H7 (cell line): ENCODE measurements at places on chromosomes 5 and 9. TPM values are rescaled to one million over a fixed set of nuclear protein-coding genes. Genes with fewer than 3 reads are reported as not detected.

GRCh38 chr5:13606051-13606450, 338.4 kb downstream of the DNAH5 start:
- no peak for DNase-seq

The PLAC8L1 gene
- 0.44 and 0.59 TPM in 2 replicates for total RNA-seq

- DNase-seq = peak; percentile 19
Measured at GRCh38 chr9:2686911-2687310, 30.4 kb upstream of the KCNV2 start.

- no peak for DNase-seq
Measured at GRCh38 chr9:20442461-20443319, 179.6 kb downstream of the MLLT3 start.

DNA sequence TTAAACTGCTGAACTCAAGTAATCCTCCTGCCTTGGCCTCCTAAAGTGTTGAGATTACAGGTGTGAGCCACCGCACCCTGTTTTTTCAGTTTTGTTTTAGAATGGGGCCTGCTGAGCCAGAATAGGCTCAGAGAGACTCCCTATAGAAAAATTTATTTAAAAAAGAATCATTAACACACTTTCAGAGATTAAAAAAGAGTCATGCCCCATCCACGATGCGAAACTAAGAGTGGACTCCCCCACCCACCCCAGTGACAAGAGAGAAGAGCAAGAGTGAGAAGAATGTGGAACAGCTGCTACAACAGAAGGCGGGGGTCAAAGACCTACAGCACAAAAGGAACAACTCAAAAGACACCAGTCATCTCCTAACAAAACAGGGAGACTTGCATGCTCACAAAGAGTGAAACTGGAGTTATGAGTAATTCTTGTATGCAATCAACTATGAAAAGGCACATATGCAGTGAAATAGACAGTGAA, 47.2 kb downstream of the GLDC start:
- no peak for DNase-seq

The POLR3G gene
- total RNA-seq = 126 and 169 TPM in 2 replicates

The GRK6 gene
- total RNA-seq = 62.4 and 66.8 TPM in 2 replicates

- DNase-seq = no peak
Measured at GRCh38 chr5:39411061-39411460, 13.7 kb downstream of the DAB2 start.

DNA sequence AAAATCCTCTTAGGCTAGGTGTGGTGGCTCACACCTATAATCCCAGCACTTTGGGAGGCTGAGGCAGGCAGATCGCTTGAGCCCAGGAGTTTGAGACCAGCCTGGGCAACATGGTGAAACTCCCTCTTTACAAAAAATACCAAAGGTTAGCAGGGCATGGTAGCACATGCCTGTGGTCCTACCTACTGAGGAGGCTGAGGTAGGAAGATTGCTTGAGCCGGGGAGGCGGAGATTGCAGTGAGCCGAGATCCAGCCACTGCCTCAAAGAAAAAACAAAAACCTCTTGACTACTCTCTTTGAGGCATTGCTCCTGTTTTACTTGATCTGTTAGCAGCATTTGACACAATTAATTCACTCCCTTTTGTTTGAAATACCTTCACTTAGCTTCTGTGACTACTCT, 20.7 kb downstream of the KIF2A start:
- no peak for DNase-seq

The OTP gene
- total RNA-seq = not detected in 2 replicates

GRCh38 chr9:28190981-28191380, 617.7 kb upstream of the C9orf72 start:
- no peak for DNase-seq

GRCh38 chr5:9691261-9691660, 61.1 kb upstream of the TAS2R1 start:
- no peak for DNase-seq

- DNase-seq = no peak
Measured at GRCh38 chr5:40587376-40587775, 92.3 kb upstream of the PTGER4 start.

DNA sequence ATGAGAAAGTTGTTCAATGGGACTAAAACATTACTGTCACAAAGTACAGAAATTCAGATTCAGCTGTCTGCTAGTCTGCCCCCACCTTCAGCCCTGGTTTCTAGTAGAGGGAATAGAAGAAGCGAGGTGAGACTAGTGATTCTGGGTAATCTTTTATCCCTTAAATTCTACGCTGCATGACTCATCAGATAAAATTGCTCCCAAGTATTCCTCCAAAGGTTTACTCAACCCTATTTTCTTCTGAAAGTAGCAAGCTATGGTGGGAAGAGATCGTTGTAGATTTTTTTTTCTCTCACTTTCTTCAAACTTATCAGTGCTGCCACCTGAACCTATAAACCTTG, 318.9 kb upstream of the RIOK2 start:
- DNase-seq = no peak

GRCh38 chr9:93264338-93265125, 80.6 kb downstream of the WNK2 start:
- peak; percentile 44 for DNase-seq

The PRRX2 gene
- 10.8 and 12.7 TPM in 2 replicates for total RNA-seq

DNA sequence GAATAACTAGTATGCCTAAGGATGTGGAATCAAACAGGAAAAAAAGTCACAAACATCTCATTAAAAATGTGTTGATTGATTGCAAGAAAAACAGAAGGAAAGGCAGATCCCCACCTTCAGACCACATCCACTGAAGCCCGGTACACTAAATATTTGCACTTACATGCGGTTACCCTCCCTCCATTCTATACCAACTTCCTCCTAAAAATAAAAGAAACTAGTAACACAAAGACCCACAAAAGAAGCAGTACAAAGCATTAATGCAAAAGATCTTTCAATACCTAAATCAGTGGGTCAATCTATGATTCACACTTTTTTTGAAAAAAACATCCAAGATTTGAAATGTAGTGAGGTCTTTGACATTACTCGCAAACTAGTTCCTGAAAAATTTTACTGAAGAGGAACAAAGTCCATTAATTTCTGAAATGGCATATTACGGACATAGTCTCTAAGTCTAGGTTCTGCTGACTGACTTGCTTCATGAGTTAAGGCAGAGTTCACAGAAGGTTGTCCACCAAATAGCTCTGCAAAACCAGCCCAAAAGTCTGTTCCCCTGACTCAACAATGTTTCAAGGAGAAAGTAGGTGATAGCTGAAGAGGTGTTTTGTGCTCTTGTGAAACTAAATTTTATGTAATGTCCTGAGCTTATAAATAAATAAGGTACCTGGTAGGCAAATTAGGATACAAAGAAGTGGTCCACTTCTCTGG, 100.7 kb downstream of the PAM start:
- DNase-seq = no peak

The FCN2 gene
- total RNA-seq = not detected in 2 replicates

The CRB2 gene
- total RNA-seq = 1.6 and 1.7 TPM in 2 replicates

DNA sequence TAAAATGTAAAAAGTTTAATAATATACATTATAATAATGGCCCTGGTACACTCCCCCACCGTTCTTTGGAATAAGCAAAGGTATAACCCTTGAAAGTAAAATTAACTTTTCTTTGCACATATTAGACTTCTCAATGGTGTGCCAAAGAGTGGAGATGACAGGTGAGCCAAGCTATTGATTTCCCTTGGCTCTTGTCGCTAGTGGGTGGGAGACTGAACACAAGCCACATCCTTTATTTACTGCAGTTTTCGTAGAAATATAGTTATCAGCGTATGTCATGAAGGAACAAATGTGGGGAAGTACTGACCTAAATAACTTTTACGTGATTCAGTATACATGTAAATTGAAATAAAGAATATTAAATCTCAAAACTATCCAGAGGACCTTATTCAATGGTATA, 549.3 kb downstream of the RAB3C start:
- no peak for DNase-seq

- no peak for DNase-seq
Measured at GRCh38 chr5:72228960-72229359, 91.1 kb downstream of the MRPS27 start.

- DNase-seq = peak; percentile 5
Measured at GRCh38 chr5:109739741-109740728, 50.3 kb downstream of the MAN2A1 start.

GRCh38 chr9:89412951-89413350, 85.0 kb downstream of the SEMA4D start:
- DNase-seq = no peak

- DNase-seq = no peak
Measured at GRCh38 chr9:137917116-137917515, 39.5 kb downstream of the CACNA1B start.

DNA sequence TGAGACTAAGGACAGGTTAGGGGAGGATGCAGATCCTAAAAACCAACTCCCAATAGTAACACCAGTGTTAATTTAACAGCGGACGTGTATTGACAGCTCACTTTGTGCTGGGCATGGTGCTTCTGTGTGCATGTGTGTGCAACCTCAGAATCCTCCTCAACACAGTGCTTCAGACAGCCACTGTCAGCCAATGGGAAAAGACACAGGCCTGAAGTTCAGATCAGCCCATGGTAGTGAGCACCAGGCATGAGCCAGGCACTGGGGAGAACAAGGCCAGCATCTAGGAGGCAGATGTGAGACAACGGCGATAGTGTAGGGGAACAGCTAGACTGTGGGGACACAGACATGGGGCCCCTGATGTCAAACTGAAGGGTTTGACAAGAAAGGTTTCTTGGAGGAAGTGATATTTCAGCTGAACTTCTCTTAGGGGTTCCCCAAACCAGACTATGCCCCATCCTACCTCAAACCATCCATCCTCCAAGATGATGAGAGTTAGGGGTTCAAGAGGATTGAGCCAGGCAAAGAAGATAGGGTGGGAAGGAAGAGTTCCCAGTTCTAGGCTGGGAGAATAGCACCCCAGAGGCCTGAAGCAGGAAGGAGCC, 71.5 kb upstream of the PSD2 start:
- DNase-seq = no peak

The OR13C5 gene
- not detected in 2 replicates for total RNA-seq

The BTNL9 gene
- 0.31 and 1.1 TPM in 2 replicates for total RNA-seq
